ENCODE measurements at places on chromosomes 13 and 19.

GRCh38 chr19:11506101-11506555 is 489 bp upstream of the ZNF653 start:
- DNase-seq: no peak

GRCh38 chr13:80462567-80462966 is 121.6 kb upstream of the SPRY2 start:
- no peak for DNase-seq

GRCh38 chr13:113169277-113170272 is 11.1 kb downstream of the PROZ start:
- no peak for DNase-seq

GRCh38 chr13:97583907-97584497 is 150.0 kb downstream of the RAP2A start:
- DNase-seq: no peak

DNA sequence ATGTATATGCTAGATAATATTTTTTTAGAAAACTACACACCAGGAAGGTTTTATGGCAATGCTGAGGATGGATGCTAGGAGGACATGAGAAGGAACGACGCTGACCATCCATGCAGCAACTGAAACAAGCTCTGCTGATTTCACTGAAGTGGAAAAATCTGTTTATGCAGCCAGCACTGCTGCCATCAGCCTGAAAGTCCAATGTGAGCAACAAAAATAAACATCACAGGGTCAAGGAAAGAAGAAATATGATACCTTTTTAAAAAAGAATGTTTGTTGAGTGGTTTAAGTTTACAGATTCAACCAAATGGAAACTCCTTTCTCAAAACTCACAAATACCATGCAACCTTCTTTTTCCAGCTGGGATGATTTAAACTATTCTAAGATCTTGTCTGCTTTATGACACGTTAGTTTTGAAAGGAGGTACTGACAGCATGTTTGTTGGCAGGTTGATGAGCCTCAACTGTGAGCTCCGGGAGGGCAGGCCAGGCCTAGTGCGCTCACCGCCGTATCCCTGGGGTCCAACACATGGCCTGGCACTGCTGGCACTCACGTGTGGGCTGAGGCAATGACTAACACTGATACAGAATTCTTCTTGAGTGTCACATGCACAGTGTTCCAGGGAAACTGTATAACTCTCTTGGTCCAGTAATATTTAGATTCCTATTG is 46.8 kb downstream of the LATS2 start:
- peak; percentile 64 for DNase-seq

DNA sequence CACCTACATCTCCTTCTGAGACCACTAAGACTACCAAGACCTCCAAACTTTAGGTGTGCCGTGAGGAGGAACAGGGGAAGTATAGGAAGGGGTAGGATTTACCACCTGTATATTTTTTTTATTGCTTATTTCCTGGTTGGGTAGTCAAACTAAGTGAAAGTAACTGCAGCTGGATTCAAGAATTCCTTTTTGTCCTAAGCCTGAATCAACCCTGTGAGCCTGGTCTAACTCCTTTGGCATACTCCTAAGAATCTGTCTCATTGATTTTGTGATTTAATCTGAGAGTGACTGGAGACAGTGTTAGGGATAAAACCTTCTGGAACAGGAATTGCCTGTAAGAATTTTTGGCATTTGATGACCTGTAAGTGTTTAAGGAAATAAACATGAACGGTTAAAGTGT is 523.5 kb upstream of the MIR17HG start:
- DNase-seq: no peak

GRCh38 chr13:29532821-29533220 is 62.7 kb downstream of the SLC7A1 start:
- no peak for DNase-seq

- DNase-seq: no peak
Measured at GRCh38 chr19:11745869-11746268, 7.1 kb upstream of the ZNF823 start.

- peak; percentile 47 for DNase-seq
Measured at GRCh38 chr13:94784066-94784465, 71.7 kb upstream of the SOX21 start.

DNA sequence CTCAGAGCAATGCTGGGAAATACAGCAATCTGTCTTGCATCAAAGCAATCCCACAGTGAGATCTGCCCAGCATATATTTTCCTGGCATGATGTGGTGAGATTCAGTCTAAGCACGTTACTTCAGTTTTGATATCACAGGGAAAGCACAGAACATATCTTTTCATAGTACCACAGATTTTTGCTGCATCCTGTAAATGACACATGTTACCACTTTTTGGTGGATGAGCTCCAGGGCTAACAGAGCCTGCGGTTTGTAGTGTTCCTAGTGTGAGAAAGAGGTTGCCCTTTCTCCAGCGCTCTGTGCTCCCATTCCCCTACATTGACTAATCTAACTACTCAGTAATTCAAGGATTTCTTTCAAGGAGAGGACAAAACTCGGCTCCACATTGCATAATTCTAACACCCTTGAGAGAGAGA is 409.0 kb downstream of the GPC6 start:
- DNase-seq: peak; percentile 90

- DNase-seq: peak; percentile 85
Measured at GRCh38 chr19:12052497-12053169, at the start of gene ZNF878. ZNF878 (minus strand) TSS chr19:12052961; CDS start chr19:12052801, 160 bp downstream.

DNA sequence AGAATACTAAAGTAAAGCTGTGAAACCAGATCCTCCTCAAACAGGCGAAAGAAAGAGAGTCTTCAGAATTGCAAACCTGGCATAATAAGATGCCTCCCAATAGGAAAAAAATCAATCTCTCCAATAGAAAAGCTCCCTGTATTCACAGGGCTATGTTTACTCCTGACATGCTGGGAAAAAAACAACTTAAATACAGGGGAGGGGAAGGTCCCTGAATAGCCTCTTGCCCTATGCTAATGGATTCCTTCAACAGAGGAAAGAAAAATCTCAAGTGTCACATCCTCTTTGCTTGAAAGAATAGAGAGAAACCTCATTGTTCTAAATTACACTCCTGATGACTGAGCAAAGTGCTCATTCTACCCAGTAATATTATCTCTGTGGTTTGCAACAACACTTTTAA is 1271.1 kb upstream of the PRR20A start:
- no peak for DNase-seq

DNA sequence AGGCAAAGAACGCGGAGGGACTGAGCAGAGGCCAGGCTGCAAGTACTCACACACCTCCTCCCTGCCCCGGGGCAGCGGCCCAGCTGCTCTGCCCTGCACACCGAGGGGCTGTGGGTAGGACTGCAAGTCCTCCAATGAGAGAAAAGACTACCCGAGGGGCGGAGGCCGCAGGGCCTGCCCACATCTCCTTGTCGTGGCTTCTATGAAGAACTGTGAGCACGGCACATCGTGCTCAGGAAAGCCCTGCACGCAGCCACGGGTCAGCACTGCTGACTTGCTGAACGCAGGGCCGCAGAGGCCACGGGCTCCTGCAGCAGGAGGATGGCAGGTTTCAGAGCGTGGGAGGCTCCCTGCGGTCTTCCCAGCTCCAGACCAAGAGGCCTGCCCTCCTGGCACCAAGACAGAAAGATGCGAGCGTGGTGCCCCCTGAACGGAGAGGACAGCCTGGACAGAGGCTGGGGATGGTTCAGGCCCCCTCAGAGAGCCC is 37.4 kb downstream of the CEBPG start:
- DNase-seq: no peak

DNA sequence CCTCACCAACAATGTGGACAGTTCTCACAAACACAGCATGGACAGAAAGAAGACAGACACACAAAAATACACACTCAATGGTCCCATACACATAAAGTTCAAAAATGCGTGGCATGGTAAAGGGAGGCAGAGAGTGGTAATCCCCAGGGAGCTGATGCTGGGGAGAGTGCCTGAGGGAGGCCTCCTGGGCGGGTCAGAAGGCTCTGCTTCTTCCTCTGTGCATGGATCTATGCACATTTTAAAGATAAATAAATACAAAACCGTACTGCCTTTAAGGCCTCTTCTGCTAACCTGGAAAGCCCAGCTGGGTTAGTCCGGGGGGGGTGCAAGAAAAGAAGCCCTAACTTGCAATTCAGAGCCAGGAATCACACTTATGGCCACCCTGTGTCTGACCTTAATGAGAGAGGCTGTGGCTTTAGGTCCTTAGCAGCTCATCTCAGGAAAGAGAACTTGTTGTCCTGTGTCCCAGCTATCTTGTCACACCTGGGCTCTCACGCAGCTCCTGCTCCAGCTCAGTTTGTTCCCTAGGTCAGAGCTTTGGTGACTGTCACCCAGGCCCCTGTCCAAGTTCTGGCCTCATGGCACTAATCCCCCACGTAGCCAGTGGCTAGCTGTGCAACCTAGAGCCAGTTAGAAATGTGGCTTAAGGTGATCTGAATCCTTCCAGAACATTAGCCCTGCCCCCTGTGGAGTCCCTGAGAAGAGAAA is 28.5 kb downstream of the POP4 start:
- DNase-seq: no peak

DNA sequence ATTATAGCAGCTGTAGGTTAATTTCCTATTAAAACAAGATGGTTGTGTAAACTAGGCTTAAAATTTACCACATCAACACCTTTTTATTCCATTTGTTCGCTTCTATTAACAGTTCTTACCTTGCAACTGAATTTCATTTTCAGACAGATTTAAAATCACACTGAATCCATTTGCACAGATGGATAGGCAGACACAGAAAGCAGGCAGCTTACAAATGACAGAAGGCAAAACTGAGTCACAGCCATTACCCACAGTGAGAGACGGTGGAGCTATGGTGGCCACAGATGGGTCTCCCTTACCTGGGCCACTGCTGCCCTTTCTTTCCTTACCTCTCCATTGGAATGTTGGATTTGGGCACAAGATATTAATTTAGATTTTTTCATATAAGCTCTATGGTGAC is 1567.8 kb upstream of the SLC10A2 start:
- DNase-seq: no peak

DNA sequence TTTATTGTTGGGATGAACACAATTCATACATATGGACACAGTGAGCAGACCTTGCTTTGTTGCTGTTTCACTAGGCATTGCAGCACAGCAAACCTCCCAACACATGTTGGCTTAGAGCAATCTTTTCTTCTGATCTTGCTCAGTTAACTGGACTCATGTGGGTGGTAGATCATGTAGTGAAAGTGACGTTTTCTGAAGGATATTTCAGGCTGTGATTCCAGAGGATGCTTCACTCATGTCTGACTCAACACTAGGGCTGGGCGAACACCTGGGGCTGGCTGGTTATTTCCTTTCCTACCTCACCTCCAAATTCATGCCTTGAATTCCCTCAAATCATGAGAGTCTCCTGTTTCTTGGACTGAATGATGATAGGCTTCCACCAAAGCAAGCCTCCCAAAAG is 14.3 kb upstream of the LGALS13 start:
- no peak for DNase-seq

DNA sequence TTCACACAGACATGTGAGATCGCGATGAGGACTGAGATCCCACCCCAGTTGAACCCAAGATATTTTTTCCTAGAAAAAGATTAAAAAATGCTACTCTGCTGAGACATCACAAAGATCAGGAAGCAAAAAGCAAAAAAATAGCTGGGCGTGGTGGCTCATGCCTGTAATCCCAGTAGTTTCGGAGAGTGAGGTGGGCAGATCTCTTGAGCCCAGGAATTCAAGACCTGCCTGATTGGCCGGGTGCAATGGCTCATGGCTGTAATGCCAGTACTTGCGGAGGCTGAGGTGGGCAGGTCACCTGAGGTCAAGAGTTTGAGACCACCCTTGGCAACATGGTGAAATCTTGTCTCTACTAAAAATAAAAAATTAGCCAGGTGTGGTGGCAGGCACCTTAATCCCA is 1.1 kb downstream of the FUT3 start:
- no peak for DNase-seq

- no peak for DNase-seq
Measured at GRCh38 chr13:113763254-113763653, 4.2 kb downstream of the TMEM255B start.

- DNase-seq: no peak
Measured at GRCh38 chr19:39032063-39032918, at the start of gene FBXO27. FBXO27 (minus strand) TSS chr19:39032549; CDS start chr19:39032227, 322 bp downstream.

GRCh38 chr19:30690935-30691818 is 319.0 kb downstream of the ZNF536 start:
- no peak for DNase-seq

GRCh38 chr19:48469289-48469881 is at the start of gene CYTH2:
CYTH2 (plus strand) TSS chr19:48469369; CDS start chr19:48469508, 139 bp downstream.
- peak; percentile 80 for DNase-seq

DNA sequence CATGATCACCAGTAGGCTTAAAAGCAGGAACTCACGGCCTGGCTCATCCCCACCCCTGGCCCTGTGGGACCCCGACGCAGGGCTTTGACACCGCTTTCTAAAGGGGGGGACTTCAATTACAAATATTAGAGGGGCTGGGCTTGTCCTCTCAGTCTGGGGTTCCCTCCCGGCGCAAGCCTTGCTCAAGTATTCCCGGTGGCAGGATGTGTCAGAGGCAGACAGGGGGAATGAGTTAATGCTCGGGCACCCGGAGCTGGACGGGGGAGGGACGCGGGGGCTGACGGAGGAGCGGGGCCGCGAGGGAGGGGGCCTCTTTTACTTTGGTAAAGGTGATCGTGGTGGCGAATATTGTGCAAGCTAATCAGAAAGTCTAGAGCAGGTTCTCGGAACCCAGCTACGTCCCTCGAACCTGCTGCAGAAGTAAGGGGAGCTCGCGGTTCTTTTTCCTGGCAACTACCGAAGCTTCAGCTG is 1.1 kb downstream of the FGF14 start:
- DNase-seq: no peak

DNA sequence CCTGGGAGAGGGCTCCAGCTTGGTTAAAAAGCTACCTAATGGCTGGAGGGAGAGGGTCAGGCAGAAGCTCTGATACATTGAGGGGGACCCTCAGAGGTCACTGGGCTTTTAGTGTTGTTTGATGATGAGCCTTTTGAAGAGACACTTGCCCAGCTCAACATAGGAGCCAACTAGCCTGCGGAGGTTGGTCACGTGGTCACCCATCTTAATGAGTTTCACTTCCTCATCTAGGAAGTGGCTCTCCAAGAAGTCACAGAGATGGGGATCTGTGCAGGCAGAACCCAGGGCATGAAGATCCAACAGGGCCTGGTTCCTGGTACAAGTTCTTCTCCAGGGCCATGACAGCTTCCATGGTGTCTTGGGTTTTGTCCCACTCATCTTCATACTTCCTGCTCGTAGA is 33.4 kb downstream of the IPO5 start:
- no peak for DNase-seq

GRCh38 chr19:51107406-51108065 is 673 bp downstream of the CTU1 start:
- peak; percentile 34 for DNase-seq

- no peak for DNase-seq
Measured at GRCh38 chr13:81770868-81771505, 1430.1 kb upstream of the SPRY2 start.

GRCh38 chr19:46859637-46860124 is 1.1 kb upstream of the ARHGAP35 start:
- DNase-seq: peak; percentile 88

DNA sequence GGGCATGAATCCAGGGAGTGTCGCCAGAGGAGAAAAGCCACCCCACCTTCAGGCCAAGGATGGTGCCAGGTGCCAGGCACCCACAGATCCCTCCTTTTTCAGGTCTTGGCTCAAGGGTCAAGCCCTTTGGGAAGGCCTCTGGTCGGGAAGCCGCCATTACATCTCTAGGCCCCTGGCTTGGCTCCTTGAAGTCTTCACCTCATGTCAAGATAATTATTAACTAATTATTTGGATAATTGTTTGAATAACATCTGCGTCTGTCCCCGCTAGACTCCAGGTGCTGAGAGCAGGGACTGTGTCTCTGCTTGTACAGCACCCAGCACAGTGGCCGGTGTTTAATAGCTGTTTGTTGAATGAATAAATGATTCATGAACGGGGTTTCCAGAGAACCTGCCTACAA is 1.2 kb downstream of the KLK13 start:
- DNase-seq: no peak

Measured in fibroblast of upper back skin (primary cell).